Stimulated activated CD8-positive, alpha-beta memory T cell treated with anti-CD3 and anti-CD28 coated beads, Interleukin-15, amount 100 ng/mL, for 48 hours (primary cell): ENCODE measurements at places on chromosomes 2 and 18.

- no peak for DNase-seq
Observed at GRCh38 chr2:152497481-152498052, 162.6 kb downstream of the FMNL2 start.

- no peak for DNase-seq
Observed at GRCh38 chr18:32804134-32804888, 31.5 kb upstream of the KLHL14 start.

DNA sequence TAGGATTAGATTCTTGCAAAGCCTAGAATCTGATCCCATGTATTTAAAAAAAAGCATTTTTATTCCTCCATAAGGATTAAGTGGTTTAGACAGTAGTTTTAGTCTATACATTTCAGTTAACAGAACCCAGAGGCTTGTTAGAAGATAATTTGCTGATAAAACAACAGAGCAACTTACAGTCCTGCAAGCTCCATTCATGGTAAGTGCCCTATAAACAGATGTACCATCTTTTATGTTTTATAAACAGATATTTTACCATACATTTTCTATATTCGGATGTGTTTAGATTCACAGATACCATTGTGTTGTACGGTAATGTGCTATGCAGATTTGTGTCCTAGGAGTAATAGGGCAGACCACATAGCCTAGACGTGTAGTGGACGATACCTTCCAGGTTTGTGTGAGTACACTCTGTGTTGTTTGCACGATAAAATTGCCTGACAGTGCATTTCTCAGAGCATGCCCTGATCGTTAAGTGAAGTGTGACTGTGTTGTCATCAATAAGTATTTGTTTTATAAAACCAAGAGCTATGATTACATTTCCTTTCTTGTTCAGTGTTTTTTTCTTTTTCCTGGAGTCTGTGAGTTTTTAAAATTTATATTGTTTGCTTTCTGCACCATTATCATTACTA lies 54.2 kb downstream of the CERS6 start:
- DNase-seq, result no peak

DNA sequence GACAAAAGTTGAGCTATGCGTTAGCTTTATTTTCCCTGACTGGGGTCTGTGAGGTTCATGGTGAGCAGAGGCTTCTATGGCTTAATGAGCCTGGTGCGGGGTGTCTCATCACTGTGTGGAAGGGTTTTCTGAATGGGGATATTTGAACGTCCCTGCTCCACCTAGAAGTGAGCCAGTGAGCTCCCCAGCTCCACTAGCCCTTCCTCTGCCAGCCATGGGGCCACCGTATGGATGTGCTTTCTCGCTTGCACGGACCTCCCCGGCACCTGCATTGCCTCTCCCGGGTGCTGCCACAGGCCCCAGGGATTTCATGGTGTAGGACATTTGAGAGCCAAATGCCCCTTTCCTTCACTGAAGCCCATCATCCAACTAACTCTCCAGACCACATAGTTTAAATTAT lies 37.8 kb downstream of the CYP26B1 start:
- DNase-seq, result no peak

DNA sequence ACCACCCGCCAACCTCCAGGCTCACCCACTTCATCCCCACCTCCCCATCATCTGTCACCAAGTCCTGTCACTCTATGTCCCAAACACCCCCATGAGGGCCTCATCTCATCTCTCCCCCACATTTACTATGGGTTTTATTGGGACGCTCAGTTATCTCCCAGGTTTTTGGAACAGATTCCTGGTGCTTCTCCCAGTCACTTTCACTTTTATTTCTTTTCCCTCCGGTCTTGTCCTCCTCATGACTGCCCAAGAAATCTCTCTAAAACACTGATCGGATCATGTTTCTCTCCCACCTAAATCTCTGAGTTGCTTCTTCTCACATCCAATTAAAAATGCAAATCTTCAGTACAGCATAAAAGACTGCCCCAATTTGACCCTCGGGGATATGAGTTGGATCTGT lies 273.1 kb downstream of the PHLPP1 start:
- DNase-seq, result no peak

- no peak for DNase-seq
Observed at GRCh38 chr2:182006595-182007341, 21.1 kb downstream of the PPP1R1C start.

DNA sequence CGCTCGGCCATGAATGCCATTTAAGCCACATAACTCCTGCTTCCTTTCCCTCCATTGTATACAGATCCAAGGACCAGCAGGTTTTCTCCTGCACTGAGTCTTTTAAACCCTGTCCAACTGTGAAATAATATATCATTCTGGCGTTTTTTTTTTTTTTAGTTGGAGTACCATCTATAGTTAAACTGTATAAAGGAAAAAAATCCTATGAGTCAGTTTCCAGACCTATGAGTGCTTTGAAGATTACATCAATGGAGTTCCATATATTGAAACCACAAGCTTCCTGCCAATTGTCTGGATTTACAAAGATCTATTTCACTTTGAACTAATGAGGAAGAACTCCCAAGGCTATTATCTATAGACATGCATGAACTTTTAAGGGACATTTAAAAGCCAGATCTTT lies 2.4 kb upstream of the MALT1 start:
- DNase-seq, result no peak

- DNase-seq, result no peak
Observed at GRCh38 chr2:170362871-170363631, 185.1 kb downstream of the MYO3B start.

- DNase-seq, result no peak
Observed at GRCh38 chr2:30799366-30799765, 7.9 kb downstream of the CAPN13 start.

GRCh38 chr2:170817093-170818035 lies 677 bp downstream of the GAD1 start:
- DNase-seq, result no peak

DNA sequence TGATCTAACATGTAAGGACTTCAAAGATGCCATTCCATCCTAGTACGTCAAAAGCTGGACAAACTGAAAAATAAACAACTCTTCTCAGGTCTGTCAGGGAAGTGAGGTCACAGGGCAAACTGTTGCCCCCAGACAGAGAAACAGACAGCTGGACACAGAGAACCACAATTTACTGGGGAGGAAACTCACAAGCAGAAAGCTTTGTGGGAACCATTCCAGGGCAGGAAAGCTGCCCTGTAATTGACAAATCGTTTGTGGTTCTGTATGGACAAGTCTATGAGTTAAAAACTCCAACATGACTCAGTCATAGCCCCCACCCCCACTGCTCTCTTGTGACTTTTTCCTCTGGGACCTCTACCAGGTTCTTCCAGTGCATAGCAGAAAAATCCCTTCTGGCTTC lies 28.4 kb downstream of the MCEE start:
- no peak for DNase-seq

GRCh38 chr2:28359222-28360057 lies 33.2 kb upstream of the FOSL2 start:
- DNase-seq, result peak; percentile 76

DNA sequence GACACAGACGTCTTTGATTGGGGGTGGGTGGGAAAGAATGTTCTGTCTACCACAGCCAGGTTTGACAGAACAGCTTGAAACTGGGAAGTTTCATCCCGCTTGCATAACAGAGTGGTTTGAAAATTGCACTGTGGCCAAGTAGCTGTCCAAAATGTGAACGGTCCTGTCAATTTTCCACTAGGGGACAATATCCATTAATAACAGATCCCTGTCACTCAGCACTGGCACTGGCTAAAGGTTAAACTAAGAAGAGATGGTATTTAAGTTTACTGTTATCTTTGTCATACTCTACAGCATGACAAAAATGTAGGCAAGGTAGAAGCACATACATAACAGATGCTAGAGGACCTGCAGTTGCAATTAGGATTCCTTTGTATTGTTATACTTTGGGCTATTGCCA lies 55.6 kb upstream of the ACMSD start:
- DNase-seq, result no peak

- no peak for DNase-seq
Observed at GRCh38 chr2:160479269-160479668, 14.3 kb downstream of the RBMS1 start.

- DNase-seq, result no peak
Observed at GRCh38 chr2:75716406-75716805, 5.7 kb upstream of the GCFC2 start.

GRCh38 chr2:179861416-179862067 lies at the start of gene ZNF385B:
TSS of gene ZNF385B (minus strand) at chr2:179861612.
- DNase-seq, result no peak

- no peak for DNase-seq
Observed at GRCh38 chr2:234873828-234874173, 78.0 kb upstream of the SH3BP4 start.

DNA sequence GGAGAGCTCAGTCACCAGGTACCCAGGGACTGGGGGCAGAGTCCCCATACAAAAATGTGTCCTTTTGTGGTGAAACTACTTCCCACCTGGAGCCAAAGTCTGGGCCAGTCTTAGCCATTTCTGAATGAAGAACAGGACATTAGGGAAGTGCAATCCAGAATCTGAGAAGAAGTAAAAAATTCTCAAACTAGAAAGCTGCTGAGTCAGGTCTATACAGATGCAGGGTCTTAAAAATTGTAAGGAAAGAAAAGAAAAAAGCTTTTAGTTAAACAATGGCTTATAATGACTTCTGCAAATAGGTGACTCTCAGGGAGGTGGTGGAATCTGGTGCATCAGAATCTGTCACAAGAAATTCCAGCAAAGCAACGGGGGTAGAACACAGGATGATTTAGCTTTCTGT lies 13.5 kb downstream of the ZBTB7C start:
- no peak for DNase-seq

- no peak for DNase-seq
Observed at GRCh38 chr2:139438478-139438877, 658.3 kb upstream of the NXPH2 start.

DNA sequence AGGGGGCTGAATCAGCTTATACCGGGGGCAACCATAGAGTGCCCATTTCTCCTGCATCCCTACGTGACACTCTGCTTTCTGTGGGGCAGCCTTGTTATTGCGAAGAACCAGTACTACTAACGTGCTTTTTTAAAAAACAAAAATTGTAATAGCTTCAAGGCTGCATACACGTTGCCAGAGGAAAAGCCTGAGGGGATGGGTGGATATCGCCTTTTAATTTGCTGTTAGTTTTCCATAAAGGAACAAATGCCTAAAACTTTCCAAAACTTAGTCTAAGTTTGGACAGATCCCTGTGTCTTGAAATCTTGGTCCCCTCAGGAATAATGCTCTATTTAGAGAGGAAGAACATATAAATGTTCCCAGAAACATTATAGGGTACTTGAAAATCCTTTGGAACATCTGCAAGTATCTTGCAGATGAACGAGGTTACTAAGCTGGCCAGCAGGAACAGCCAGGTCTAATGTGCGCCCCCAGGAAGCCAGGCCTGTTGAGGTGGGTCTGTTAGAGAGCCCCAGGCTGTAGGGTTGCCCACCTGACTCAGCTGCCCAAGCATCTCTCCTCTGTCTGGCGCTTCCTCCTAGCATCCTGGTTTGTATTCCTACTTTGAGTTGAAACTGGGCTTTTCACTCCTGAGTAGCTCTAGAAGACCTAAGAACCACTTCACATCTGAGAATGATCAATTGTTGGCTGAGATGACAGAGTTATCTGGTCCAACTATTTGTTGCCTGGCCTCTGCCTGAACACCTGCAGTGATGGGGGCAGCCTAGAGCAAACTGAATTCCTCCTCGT lies 96.9 kb downstream of the TGOLN2 start:
- no peak for DNase-seq

- DNase-seq, result no peak
Observed at GRCh38 chr18:23640052-23640451, 22.7 kb downstream of the ANKRD29 start.

- no peak for DNase-seq
Observed at GRCh38 chr2:167489325-167489724, 601.0 kb downstream of the XIRP2 start.

DNA sequence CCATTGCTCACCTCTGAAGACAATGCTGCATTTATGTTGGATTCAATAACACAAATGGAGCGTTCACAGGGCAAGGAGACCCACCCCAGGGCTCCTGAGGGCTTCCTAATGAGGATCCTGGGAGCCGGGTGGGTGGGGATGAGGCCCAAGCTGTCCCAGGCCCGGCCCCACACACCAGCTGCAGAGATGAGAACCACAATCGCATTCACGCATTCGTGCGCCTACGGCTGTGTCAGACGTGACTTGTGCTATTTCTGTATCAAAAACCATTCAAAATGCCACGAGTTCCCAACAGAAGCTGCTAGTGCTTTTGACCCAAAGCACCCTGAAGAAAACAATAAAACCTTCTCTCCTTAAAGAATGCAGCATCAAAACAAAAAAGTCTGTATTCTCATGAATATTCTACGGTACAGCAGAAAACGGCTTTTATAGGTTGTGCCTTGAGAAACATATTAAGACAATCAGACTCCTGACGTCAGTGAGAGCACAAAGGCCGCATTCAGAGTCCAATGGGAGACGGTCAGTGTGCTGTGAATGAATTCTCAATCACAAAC lies 205.4 kb downstream of the HDAC4 start:
- DNase-seq, result no peak

DNA sequence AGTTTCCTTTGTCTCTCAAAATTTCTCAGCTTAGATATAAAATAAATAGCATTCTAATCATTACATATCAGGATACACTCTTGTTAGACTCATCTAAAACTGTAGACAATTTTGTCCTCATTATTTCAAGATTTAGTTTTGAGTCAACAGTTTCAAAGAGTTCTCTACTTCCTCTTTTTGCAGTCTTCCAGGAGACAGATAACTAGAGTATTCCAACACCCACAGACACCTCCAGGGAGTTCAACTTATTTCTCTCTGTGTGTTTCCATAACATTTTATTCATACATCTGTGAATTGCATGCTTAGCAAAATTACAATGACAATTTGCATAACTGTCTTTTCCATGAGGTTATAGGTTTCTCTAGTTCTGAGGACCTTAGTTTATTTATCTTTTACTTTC lies 166.6 kb upstream of the HNMT start:
- DNase-seq, result no peak

GRCh38 chr2:671072-671471 lies 6.1 kb downstream of the TMEM18 start:
- no peak for DNase-seq

- no peak for DNase-seq
Observed at GRCh38 chr2:158489366-158490112, 32.8 kb downstream of the PKP4 start.

DNA sequence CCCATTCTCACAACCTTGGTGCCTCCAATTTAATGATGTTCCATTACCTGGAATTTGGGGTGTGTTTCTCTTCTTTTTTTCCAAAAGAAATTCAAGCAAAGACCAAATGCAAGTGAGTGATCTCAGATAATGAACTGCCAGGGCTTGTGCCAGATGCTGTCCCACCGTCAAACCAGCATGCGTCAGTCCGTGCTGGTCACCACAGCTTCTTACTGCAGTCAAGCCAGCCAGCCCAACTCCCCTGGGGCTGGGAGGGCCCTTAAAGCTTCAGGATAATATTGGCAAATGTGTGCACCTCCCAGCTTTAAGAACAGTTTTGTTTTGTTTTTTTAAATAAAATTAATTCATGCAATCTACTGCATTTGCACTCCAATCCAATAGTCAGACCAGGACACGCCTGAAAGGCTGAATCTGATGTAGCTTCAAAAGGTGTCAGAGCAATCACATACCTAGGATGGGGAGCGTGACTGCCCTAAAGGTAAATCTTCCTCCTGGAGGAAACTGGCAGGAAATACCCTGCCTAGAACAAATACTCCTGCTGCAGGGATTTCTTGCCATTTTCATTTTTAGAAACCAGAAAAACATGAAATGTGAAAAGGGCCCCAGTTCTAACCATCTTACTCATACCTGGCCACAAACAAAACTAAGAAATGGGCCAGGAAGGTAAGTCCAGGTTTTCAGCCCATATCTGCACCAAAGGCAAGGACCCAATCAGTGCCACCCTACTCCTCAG lies 26.8 kb upstream of the SP3 start:
- DNase-seq, result no peak
